B cell (primary cell): ENCODE measurements at places on chromosomes 2 and 18.

DNA sequence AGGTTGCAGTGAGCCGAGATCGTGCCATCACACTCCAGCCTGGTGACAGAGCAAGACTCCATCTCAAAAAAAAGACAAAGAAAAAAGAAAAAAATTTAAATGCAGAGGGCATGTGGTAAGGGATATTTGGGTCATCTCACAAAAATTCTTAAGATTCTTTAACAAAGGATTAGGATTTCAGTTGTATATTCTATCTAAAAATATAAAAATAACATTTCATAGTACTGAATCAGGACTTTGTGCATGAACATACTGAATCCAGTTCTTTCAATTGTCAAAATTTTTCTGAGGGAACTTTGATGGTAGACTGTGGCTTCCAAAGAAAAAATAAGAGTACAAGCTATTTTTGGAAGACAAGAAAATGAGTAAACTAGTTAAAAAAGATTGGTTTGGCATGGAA, 6.5 kb upstream of the PPP3R1 start:
- DNase-seq, result no peak

- no peak for DNase-seq
Measured at GRCh38 chr18:74292541-74292858, 737 bp upstream of the CYB5A start.

- DNase-seq, result no peak
Measured at GRCh38 chr18:37403100-37403781, 162.4 kb downstream of the CELF4 start.

GRCh38 chr2:39631718-39632117, 34.0 kb upstream of the TMEM178A start:
- DNase-seq, result no peak

DNA sequence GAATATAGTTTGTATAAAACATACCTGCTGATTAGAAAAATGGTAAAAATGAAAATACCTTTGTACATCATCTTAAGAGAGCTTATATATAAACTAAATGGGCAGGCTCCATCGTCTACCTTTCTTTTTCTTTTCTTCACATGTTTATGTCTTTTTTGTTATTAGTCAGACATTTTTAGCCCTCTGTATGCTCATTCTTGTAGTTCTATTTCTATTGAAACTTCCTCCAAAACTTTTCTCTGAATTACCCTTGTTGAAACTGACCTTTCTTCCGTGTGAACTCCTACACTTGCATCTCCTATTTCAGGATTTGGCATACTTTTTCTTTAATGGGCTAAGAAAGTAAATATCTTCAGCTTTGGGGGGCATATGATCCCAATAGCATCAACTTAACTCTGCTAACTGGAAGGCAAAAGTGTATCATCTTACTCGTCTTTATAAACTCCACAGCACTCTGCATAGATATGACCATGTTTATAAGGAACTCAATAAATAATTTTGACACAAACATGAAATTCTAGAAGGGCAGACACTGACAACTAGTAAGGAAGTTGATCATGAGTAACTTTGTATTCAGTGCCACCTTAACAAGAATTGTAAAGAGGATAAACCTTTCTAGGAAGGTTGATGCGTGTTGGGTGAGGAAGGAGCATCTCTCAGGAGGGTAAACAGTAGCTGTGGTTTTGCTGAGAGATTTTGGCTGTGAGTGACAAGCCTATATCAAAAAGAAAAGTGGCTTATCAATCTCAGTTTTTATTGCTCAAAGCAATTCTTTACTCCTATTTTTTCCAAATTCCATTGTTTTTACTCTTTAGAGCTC, 127.6 kb downstream of the PIK3C3 start:
- DNase-seq, result no peak

DNA sequence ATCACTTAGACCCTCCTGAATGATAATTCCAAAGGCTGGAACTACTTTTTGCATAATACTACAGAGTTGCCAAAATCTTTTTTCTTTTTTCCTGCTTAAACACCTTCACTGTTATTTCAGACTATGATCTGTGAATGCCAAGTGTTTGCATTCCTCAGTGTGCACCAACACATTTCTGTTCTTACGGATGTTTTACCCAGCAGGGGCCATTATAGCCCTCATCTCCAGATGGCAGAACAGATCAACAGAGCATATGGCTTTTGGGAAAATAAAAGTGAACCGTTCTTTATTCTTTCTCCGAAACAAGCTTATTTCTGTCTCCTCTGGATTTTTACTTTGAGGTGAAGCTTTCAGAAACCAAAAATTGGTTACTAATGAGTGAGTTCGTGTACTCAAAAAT, 1226.6 kb upstream of the FAM98A start:
- DNase-seq, result no peak

DNA sequence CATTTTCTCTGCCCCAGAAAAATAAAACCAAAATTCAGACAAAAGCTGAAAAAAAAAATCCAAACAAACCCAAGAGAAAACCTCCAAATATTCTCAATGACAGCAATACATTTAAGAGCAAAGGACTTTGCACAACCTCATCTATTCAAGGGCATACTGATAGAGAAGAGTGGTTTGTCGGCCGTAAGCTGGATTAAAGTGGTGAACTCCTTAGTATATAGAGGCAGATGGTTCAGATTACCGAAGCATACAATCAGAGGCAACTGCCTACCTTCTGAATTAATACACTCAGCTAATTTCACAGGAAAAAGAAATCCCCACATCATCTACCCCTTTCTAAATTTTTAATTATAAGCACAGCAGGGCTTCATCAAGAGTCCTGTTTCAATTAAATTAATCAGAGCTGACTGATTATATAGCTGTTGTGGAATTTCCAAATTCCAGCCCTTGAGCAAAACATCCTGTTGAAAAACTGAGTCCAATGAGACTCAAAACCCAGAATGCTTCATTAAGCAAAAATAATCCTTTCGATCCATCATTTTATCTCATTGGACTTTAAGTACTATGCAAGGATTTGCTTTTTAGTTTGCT, at the start of gene CPLX4:
TSS of gene CPLX4 (minus strand) at position 190 of the 591 bp plus-strand sequence. CDS start at position 3, 187 bp downstream.
- no peak for DNase-seq

DNA sequence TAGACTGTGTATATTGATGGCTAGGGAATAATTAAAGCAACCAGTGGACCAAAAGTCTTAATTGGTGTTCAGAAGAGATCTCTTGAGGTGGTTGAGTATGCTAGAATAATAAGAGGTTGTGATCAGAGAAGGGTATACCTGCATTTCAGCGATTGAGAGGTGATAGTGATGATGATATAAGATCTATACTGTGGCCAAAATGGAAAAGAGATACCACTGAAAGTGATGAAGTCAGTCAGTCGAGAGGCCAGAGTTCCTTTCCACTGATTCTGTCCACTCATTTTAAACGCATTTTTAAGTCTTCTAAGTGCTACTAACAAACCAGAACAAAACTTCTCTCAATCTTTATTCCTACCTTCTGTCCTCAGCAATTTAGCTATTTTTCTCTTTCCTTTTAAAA, 32.9 kb downstream of the ACTR3 start:
- no peak for DNase-seq

- no peak for DNase-seq
Measured at GRCh38 chr2:84800194-84800805, 80.6 kb downstream of the TRABD2A start.

- DNase-seq, result no peak
Measured at GRCh38 chr2:74673826-74674528, 19.9 kb downstream of the SEMA4F start.

- DNase-seq, result peak; percentile 84
Measured at GRCh38 chr2:213232649-213233437, 51.4 kb upstream of the SPAG16 start.

- DNase-seq, result no peak
Measured at GRCh38 chr2:46151577-46151976, 145.6 kb upstream of the EPAS1 start.

- peak; percentile 74 for DNase-seq
Measured at GRCh38 chr2:72915907-72916742, 1.2 kb upstream of the EMX1 start.

DNA sequence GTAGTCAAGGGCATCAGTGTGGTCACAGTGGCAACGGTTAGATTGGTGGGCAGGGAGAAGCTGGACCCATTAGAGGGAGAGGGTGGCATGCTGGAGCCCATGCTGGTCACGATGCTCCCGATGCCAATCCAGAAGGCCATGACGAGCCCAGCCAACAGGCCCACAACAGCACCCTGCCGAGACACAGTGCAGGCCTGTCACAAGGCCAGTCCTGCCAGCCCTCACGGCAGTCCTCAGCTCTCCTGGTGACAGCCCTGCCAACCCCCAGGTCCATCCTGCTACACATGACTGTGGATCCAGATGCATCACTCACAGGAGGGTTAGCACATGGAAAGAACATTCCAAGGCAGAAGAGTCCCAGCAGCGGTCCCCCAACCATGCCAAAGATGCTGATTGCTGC, 10.2 kb upstream of the ATRAID start:
- no peak for DNase-seq

DNA sequence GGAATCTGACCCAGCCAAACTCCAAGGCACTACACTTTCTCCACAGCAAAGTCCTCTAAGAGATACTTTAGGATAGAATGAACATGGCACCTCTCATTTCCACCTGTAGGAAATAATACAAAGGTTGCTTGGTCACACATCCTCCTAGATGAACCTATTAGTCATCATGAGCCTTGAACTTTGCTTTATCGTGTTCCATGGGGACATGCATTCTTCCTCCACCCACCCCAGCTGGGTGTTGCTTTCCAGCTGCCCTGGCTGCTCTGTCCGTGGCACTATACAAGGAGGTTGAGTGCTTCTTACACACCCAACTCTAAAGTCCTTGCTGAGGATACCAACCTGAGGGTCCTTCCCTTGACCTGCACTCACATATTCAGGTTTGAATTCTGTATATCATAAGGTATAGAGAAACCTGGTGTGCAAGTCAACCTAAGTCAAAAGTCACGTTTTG, 52.7 kb downstream of the SPRED2 start:
- DNase-seq, result no peak

DNA sequence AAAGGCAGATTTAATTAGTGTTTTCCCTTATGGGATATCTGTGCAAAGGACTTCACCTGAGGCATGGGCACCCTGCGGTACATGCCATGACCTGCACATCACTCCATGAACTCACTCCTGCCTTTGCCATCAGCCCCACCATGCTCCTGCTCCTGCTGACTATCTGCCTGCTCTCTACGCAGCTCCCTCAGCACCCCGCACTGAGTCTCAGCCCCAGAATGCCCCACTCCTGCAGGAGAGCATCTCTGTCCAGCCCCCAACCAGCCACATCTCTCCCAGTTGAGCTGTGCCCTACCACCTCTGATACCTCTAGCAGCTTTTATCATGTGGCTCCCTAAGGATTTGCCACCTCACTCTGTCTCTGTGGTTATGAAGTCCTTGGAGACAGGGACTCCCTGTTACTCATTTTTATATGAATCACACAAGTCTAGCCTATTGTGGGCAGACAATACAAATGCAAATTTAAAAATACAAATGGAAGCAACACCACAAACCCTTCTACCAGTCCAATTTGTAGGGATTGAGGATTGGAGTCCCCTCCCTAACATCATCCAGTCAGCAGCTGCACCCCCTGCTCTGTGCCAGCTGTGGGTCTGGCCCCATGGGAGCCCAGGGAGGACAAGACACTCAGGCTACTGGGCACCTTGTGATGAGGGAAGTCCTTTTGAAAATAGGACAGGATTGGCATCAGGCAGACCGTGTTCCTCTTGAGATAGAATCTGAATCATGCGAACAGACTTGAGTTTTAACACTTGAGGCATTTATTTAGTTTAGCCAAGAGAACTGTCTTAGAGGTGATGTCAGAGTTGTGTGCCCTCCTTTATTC, 689.6 kb upstream of the HS6ST1 start:
- no peak for DNase-seq

- DNase-seq, result no peak
Measured at GRCh38 chr2:240670402-240670801, 12.3 kb downstream of the AQP12B start.

DNA sequence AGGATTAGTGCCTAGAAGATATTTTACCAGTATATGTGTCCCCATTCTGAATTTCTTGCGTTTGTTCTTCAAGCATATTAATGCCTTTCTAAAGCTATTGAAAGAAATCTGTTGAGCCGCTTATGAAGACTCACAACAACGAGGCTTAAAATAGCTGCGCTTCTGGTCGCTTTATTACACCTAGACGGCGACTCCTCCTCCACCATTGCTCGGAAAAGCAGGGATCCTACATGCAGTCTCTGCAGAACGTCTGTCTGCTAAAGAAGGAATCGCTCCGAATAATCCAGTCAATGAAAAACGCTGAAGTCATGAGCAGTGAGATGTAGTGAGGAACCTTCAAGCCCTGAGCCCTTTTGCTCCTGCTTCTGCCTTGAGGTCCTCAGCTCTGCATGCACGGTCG, 94.8 kb upstream of the ZNF516 start:
- DNase-seq, result no peak

DNA sequence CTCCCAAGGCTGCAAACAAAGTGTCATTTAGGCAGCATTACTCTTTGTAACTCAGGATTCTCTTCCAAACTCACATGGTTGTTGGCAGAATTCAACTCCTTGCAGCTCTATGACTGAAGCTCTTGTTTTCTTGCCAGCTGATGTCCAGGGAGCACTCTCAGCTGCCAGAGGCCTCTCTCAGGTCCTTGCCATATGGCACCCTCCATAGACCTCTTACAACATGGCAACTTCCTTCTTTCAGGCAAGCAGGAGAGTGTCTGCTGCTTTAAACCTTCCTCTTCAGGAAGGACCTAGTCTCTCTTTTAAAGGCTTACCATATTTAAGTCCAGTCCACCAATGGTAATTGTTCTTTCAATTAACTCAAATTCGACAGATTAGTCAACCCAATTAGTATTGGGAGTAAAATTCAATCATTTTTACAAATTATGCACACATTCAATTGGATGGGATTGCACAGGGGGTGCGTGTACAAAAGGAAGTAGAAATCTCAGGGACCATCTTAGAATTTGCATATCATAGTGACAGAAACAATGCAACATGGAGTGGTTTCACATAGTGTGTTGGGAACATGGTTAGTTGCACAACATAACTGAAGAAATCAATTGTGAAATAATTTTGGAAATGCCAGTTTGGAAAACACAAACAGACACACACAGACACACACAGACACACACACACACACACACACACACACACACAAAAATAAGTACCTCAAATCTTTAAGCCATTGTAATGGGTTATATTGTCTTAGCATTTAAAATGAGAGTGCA, 893.5 kb upstream of the ZEB2 start:
- no peak for DNase-seq

GRCh38 chr2:120772261-120772660, 36.6 kb downstream of the GLI2 start:
- no peak for DNase-seq

DNA sequence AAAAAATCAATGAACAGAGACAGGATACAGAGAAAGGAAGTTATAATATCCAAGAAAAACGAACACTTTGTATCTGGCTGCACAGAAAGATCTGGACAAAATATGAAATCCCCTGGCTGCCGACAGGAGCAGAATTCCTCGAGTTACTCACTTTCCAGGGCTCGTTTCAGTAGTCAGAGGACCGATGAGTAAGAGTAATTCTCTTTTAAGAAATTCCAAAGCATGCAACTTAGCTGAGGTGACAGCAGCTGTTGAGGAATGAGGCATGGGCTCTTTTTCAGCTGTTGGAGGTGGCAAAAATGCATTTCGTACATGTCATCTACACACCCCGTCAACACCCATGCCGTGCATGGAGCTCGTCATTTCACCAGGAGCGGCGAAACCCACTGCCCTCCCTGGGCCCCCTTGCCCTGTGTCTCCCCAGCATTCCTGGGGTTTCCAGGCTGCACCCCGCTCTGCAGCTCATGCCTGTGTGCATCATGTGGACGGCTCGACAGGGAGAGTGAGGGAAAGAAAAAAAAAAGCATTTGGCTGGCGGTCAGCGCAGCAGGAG, 210.8 kb upstream of the SMIM21 start:
- DNase-seq, result no peak

- peak; percentile 72 for DNase-seq
Measured at GRCh38 chr2:72770879-72771461, 54.9 kb downstream of the EXOC6B start.

- no peak for DNase-seq
Measured at GRCh38 chr18:50231621-50232020, 34.7 kb downstream of the CFAP53 start.

- no peak for DNase-seq
Measured at GRCh38 chr18:10878703-10879102, 270.7 kb downstream of the PIEZO2 start.
